ENCODE measurements at places on chromosomes 12 and 14. TPM values are rescaled to one million over a fixed set of nuclear protein-coding genes. Genes with fewer than 3 reads are reported as not detected.

DNA sequence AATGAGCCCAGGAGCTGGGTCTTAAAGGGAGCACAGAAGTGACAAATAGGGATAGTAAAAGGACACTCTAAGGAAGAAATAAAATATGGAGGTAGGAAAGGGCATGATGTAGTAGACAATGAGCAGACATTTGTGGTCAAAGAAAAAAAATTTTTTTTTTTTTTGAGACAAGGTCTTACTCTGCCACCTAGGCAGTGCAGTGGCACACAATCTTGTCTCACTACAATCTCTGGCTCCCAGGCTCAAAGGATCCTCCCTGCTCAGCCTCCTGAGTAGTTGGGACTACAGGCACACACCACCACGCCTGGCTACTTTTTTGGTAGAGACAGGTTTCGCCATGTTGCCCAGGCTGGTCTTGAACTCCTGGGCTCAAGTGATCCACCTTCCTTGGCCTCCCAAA lies 8.5 kb downstream of the FKBP3 start:
- DNase-seq, result no peak

GRCh38 chr12:51056242-51056641 lies 8.1 kb downstream of the LETMD1 start:
- DNase-seq, result no peak

Gene RD3L
- not detected for polyA plus RNA-seq

GRCh38 chr12:109547286-109547685 lies 26.0 kb downstream of the MMAB start:
- DNase-seq, result no peak

Gene ABCC9
- 83.9 TPM for polyA plus RNA-seq

Gene RFX4
- 0.15 TPM for polyA plus RNA-seq

DNA sequence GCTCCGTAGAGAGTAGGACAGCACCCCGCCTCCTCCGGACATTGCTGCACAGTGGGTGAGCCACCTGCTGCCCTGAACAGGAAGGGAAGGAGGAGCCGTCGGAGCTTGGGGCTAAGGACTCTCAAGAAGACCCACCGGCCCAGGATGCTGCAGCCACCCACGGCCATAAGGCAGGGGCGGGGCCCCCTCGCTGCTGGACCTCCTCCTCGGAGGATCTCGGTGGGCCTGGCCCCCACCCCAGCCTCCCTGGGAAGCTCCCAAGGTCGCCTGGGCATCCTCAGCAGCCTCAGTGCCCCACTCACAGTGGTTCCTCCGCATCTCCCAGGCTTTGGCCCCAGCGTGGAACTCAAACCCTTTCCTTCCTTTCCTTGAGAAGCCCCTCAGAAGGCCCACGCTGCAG lies 68.6 kb upstream of the DIO3 start:
- no peak for DNase-seq

GRCh38 chr14:61560323-61560722 lies 135.0 kb upstream of the HIF1A start:
- DNase-seq, result no peak

DNA sequence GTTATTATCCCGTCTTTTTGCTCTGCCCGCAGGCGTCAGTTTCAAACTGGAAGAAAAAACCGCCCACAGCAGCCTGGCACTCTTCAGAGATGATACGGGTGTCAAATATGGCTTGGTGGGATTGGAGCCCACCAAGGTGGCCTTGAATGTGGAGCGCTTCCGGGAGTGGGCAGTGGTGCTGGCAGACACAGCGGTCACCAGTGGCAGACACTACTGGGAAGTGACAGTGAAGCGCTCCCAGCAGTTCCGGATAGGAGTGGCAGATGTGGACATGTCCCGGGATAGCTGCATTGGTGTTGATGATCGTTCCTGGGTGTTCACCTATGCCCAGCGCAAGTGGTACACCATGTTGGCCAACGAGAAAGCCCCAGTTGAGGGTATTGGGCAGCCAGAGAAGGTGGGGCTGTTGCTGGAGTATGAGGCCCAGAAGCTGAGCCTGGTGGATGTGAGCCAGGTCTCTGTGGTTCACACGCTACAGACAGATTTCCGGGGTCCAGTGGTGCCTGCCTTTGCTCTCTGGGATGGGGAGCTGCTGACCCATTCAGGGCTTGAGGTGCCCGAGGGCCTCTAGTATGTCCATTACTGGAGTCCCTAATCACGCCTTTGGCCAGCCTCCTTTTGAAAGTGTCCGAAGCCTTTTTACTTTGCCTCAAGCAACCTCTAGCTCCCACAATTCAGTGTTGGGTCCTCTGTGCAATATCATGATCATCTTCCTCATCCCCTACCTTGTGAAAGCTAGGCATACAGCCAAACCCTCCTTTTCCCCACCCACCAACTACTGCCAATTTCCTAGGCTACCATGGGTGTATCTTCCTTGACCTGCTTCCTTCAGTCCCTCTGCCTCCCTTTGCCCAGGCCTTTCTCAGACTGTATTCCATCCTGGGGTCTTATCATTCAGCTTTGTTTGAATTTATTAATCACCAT lies 891 bp downstream of the SPRYD4 start:
- no peak for DNase-seq

Gene CCDC197
- 0.13 TPM for polyA plus RNA-seq

GRCh38 chr14:58667900-58668299 lies 30.1 kb downstream of the DACT1 start:
- DNase-seq, result no peak

All from forelimb muscle (tissue), 1 donor.